ENCODE measurements at places on chromosomes 16 and 17.

DNA sequence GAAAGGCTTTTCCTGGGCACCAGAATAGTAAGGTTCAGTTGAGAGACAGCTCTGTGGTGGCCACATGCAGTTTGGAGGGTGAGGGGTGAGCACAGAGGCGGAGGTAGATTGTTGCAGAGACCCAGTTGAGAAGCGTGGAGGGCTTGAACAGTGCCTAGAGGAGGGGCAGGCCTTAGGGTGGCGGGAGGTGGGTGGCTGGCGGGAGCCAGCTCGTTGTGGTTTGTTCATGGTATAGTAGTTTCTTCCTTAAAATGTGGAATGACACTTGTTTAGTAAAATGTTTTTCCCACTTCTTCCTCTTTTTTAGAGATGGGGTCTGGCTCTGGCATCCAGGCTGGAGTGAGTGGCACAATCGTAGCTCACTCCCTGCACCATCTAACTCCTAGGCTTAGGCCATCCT lies 14.2 kb downstream of the USP10 start:
- DNase-seq: no peak

DNA sequence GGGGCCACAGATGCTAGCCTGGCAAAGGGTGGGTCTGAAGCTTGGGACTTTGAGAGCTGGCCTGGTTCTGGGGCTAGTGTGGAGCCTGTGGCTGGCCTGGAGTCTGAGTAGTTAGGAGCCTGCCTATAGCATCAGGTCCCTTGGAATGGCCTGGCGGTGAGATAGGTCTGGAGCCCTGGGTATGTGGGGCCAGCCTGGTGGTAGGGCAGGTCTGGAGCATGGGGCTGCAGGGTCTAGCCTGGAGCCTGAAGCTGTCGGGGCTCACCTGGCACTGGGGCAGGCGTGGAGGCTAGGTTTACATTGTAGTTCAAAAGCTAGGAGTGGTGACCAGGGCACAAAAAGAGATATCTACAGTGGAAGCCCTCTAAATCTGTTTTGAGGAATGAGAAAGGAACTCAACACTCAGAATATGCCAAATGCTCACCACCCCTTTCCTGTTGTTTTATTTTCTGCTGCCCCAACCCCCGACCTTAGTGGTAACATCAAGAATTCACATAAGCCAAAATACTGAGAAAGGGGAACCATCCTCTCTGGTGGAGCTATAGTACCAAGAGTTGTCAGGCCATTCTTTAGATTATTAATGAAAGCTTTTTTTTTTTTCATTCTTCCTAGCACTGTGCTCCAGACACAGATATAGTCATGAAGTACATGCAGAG lies 100.3 kb downstream of the TANC2 start:
- no peak for DNase-seq

DNA sequence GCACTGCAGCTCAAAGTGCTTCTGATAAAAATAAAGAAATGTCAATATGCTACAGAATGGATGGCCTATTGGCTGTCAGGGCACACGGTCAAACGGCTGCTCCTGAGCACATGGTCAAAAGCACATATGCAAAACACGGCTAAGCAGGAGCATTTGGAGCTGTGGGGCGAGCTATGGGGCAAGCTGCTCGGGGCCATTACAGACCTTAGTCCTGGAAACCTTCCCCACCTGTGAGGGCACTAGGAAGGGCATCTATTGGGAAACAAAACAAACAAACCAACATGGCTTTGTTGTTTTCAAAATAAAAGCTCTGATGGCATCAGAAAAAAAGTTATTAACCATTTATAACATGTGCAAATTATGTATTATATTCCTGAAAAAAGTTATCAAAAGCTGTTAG lies 83.6 kb downstream of the SLC5A11 start:
- DNase-seq: no peak

DNA sequence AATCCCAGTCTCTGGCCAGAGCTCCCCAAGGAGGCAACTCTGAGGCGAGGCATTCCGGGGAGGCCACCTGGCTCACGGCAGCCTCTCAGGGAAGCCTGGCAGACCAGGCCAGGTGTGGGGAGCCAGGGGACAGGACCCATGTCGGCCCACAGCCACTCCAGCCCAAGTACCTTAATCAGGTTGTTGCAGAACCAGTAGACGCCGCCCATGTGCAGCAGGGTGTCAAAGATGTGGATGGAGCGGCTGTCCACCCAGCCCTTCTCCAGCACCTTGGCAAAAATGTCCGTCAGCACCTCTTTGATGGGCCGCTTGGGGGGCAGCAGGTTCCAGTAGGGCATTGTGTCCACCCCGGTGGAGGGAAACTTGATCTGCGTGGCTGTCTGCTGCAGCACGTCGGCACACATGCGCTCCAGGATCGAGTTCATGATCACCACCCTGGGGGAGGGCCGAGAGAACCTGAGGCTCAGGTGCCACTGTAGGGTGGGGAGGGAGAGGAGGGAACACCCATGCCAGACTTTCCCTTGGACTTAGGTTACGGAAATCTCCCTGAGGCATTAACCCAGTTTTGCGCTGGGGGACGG lies 7.8 kb downstream of the CSF3 start:
- no peak for DNase-seq

DNA sequence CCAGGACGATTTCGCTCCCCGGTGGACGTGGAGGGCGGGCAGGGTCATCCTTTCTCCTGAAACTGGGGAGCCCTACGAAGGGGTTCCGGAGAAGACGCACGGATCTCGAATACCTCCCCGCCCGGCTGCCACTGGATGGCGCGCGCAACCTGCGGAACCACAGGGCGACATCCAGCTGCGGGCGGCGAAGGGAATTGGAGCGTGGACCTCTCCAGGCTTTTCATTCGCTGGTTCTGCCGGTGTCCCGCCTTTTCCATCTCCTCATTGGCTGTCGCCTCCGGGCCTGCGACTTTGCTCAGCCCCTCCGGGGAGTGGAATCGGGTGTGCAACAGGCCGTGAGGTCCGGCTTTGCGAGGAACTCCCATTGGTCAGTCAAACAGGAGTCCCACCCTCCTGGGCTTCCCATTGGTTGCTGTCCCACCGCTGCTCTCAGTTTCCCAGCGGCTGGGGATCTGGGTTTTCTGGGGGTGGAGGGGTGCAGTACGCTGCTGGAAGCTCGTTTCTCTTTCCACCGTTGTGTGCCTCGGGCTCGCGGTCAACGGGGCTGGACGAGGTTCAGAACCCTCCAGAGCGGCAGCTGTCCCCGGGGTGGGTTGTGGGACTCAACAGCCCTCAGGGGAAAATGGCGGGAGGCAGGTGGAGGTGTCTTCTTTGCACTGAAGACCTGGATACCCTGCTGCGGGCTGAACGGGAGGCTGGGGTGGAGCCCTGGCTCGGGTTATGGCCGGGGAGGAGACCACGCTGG lies 14.5 kb downstream of the OR1D5 start:
- peak; percentile 85 for DNase-seq

GRCh38 chr16:72536723-72537435 lies 364.9 kb upstream of the PMFBP1 start:
- peak; percentile 39 for DNase-seq

DNA sequence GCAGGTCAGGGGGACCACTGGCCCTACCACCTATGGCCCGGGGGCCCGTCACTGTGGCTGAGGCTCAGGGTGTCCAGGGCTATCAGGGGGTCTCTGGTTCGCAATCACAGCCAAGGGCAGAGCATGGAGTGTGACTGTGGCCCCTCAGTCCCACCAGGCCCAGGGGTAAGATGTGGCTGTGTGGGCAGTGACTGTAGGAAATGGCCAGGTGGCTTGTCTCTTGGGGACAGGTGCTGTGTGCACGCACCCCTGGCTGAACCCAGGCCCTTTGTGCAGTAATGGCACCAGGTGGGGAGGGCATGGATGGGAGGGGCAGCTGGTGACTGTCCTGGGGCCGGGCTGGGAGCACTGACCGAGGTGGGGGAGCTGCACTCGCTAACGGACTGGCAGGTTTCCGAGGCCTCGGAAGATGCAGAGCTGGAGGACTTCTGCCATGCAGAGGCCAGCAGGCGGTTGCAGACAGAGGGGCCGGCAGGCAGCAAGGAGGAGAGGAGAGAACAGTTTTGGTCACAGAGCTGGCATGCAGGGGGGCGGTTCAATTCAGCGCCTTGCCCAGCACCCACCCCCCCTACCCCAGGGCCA lies 18.8 kb downstream of the IL34 start:
- no peak for DNase-seq

DNA sequence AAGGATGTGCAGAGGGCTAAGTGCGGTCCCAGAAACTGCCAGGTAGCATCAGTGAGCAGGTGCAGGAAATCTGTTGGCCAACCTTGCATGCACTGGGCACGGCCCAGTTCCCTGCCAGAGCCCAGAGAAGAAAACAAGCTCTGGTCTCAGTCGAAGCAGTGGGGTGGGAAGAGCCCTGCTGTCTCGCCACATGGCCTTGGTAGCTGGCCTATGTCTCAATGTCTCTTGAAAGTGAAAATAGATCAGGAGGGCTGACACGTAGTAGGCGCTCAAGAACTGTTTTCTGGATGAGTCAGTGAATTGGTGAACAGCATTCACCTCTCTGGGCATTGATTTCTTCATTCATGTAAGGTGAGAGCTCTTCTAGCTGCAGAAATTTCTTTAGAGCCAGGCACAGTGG lies 90.4 kb downstream of the MARF1 start:
- no peak for DNase-seq

GRCh38 chr16:29680180-29680598 lies 1.2 kb downstream of the QPRT start:
- no peak for DNase-seq

DNA sequence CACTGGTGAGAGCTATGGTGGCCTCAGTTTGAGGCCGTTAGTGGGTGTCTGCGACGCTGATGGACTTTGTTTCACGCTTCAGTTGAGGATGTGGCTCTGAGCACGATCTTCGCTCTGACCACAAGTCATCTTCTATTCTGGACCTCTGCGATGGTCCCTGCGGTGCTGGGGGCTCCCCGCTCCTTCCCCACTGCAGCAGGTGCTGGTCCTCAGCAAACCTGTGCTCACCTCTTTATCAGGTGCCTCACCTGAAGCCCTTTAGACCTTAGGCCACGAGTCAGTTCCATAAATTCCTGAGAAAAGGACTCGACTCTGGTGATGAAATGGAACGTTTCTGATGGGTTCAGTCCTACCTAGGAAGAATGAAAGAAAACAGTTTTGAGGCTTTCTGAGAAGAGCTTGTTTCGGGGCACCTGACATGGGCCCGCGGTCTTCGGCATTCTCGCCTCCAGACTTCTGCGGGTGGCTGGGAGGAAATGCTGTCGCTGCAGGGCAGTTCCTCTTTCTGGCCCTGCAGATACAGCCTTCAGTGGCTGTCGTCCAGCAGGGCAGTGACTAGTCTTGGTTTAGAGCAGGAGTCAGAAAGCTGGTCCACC lies 4.7 kb downstream of the KCTD5 start:
- no peak for DNase-seq

- DNase-seq: no peak
These were observed 6.5 kb upstream of the CDH5 start for GRCh38 chr16:66359811-66360608.

- no peak for DNase-seq
These were observed 1.6 kb downstream of the MAFG start for GRCh38 chr17:81925860-81926450.

GRCh38 chr17:57530508-57530907 lies 214.6 kb downstream of the CCDC182 start:
- DNase-seq: no peak

GRCh38 chr17:27282054-27282551 lies 11.8 kb upstream of the WSB1 start:
- peak; percentile 94 for DNase-seq

DNA sequence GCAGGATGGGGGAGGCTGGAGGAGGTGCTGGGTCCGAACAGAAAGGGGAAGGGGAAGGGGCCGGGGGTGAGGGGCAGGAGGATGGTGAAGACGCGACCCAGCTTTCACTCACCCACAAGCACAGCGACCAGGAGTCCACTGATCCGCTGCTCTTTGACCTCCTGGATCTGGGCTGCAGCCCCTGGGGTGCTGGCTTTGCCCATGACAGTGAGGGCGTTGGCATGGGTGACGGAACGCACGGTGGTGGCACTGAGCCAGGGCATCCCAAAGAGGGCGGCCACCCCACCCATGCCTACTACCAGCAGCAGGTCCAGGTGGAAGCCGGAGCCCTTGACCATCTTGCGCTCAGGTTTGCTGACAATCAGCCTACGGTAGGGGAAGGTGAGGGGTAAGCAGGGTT lies 14.9 kb downstream of the SLC4A1 start:
- no peak for DNase-seq

DNA sequence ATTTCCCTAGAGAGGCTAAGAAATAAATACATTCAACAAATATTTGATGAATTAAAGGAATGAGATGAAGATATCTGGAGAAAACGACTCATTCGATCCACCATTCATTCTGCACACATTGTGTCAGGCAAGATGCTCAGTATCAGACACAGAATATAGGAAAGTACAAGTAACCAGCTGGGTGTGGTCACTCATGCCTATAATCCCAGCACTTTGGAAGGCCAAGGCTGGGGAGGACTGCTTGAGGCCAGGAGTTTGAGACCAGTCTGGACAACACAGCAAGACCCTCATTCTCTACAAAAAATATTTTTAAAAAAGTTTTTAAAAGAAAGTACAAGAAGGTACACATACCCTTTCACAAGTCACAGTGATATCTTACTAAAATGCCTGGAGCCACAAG lies 42.3 kb downstream of the CRLF3 start:
- no peak for DNase-seq

DNA sequence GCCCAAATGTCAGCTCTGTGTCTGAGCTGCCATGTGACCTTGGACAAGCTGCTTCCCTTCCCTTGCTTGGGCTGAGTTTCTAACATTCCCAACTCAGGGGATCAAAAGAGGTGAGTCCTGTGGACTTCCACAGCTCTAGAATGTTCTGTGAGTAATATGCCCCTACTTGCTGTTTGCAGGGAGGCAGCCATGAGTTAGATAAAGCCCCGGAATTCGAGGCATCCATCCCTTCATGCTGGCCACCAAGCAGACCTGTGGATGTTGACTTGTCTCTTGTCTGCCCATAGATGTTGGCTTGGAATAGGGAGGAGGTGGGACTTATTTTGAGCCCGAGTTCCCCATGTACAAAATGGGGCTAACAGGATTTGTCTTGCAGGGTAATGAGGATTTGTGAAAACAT lies 36.2 kb downstream of the KSR1 start:
- DNase-seq: no peak

DNA sequence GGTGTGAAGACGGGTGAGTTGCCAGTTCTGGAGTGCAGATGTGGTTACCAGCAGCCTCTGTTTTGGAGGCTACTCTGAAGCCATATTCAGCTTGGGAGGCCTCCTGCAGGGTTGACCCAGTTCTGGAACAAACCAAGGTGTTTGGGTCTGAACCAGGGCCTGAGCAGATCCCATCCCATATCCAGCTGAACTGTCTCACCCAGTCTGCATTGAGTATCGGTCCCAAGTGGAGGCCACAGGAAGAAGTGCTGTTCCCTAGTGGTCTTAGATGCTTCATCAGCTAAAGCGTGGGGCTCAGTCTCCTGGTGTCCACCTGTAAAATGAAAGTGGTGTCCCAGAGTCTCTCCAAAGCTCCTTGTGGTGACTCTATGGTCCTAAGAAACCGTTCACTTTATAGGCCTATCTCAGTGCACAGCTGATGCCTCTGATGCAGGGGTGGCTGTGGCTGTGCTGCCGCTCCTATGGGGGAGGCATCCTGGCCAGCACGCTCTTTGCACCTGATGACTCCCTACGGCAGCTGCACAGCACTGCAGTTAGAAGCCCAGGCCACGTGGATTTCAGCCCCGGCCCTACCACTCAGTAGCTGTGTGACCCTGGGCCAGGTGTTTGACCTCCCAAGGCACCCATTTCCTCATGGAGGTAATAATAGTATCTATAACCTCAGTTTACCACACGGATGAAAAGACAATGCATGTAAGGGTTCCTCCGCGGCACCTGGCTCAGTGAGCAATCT lies 21.0 kb downstream of the CBX4 start:
- DNase-seq: no peak
